ENCODE measurements at places on chromosomes 5 and 9.

DNA sequence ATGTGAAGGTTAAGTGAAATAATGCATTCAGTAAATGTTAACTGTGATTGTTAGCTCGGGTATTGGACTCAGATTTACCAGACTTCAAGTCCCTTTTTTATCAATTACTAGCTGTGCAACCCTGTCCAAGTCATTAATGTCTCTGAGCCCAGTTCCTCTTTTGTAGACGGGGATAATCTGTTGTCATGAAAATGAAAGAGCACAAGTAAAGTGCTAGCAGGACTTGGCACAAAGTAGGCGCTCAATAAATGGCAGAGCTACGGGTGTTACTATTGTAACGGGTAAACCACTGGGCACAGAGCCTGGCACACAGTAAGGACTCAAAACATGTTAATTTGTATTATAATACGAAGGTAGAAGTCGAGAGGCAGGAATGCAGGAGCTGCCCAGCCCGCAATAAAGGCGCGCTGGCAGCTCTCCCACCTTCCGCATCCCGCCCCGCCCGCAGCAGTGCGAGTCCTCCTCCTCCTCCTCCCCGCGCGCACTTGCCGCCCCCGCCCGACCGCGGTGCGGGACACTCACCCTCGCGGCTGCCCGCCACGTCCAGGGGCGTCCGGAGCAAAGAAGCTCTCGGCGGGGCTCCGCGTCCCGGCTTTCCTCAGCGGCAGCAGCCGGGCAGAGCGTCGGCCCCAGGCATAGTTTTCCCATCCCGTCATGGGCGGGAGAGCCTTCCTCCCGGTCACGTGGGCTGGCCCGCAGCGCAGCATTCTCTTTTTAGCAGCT is at the start of gene C1QTNF2:
Gene C1QTNF2, minus strand, starts transcription at position 637 of the 723 bp plus-strand sequence. CDS start 15,615 bp downstream, outside the sequence.
- no peak for DNase-seq

- no peak for DNase-seq
Observed at GRCh38 chr5:52685566-52685965, 102.2 kb upstream of the ITGA1 start.

- DNase-seq, result no peak
Observed at GRCh38 chr9:38313421-38313820, 79.1 kb upstream of the ALDH1B1 start.

DNA sequence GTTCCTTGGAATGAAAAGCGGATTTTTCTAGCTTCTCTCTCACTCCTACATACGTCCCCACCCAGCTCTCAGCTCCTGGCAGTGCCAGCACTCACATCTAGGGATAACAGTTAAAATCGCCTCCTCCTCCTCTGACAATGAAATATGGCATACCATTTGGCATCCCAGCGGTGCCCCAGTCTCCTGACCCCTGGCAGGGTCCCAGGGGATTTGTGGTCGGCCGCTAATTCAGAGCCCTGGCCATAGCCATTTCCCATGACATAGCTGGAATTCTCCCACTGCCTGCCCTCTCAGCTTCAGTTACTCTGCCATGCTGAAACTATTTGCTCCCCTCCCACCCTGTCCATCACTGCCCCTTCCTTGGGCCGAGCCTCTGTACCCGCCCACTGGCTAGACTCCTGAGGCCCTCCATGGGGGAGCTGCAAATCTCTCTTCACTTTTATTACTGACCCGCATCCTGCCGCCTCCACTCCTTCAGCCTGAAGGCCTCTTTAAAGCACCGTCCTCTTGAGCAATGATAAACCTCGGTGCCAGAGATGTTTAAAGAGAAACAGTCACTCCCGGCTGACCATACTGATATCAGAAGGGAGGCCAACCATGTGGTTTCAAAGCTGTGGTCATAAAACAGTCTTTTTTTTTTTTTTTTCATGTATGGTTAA is 139.8 kb downstream of the SLIT3 start:
- DNase-seq, result no peak

DNA sequence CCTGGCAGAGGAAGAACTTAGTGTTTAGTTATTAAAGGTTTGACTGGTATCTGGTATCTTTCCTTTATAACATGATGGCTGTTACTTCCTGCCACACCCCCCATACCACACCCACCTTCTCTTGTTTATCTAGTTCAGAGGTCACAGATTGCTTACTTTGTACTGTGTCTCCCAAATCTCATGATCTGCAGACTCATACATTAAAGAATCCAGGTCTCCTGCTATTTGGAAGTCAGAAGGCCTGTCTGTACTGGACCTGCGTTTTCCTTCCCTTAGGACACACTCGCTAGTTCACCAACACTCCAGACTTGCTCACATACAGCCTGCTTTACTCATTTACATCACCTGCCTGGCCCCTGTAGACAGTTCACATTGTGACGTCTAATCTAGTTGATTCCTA is 39.3 kb downstream of the NUDT12 start:
- DNase-seq, result no peak

DNA sequence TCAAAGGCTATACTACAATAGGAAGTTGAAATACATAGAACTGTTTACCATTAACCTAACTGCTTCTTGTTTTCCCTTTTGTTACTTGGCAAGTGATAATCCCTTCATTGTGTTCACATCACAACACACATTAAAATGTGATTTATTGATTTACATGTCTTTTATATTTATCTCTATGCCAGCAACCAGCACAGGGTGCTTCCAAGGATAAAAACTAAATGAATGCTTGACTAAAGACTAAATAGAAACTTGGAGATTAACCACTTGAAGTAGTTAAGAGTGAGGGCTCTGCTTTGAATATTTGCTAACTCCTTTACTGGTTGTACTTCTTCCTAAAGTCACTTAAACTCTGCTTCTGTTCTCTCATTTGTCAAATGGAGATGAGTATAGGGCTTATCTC is 1730.6 kb downstream of the EFNA5 start:
- DNase-seq, result no peak

DNA sequence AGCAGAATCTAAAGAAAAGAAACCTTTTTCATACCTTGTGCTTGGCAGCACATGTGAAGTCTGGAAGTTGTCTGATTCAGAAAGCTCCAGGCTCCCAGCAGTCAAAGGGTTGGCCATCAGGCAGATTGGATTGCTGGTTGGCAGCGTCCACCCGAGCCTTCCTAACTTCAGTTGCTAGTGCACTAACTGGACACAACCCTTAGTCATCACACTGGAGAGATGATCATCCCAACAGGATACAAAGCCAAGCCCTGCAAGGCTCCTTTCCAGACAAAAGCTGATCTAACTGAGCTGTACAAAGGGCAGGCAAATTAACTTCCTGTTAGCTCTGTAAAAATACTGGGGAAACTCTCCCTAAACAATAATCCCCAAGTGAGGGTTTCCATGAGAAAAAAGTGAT is 185.6 kb downstream of the SNX18 start:
- no peak for DNase-seq

DNA sequence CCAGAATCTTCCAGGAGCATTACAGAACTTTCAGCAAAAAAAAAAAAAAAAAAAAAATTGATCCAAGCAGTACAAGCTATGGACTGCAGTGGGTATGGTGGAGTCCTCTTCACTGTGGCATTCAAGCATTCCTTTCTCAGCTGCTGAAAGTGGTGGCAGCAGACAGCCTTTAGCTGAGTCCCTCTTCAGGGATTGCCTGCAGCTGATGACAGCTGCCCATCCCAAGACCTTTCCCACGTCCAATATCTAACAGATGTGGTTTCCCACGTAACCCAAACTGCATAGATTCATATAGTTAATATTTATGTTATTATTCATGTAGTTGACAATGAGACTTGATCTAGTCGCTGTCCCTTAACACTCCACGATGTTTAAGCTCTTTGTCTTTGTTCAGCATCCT is 475.9 kb downstream of the TLE1 start:
- DNase-seq, result no peak

GRCh38 chr5:62083247-62083646 is 222.8 kb upstream of the KIF2A start:
- no peak for DNase-seq

DNA sequence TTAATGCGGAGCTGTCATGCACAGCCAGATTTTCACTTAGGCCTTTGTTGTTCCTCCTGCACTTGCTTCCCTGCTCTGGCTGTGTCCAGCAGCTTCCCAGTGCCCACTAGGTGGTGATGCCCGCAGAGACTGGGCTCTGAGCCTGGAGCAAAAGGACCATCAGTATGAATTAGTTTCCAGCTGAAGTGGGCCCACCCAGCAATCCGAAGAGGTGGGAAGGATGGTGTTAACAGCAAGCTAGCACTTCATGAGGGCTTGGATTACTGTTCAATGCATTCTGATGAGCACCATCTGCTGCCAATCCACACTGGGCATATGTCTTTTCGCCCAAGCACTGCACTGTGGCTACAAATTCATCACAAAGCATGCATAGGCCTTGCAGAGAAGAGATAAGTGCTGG is 459.1 kb downstream of the SPOCK1 start:
- DNase-seq, result no peak

DNA sequence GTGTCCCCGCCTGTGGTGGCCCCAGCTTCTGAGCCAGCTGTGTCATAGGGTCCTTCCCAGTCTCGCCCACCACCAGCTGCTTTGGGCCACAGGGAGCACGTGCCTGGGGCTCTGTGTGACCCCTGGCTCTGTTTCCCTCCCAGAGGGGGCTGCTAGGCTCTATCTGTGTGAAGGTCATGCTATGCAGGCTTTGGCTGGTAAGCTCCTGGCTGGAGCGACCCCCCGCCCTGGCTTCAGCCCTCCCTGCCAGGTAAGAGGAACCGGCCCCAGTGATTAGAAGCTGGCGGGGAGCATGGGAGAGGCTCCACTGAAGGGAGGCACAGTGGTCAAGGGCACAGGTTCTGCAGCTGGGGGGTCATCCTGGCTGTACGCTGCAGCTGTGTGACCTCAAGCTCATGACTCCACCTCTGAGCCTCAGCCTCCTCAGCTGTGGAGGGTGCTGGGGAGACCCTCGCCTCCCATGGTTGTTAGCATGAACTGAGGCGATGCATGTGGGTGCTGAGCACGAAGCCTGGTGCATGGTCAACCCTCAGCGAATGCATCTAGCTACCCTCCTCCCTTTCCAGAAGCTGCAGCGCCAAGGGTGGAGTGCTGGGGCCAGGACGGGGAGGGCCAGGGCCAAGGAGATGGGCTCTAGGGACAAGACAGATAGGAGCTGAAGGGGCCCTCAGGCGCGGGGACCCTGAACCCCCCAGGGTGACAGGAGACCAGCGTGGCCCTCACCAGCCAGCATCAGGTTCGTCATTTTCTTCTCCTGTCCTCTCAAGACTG is 163.8 kb upstream of the MVB12B start:
- no peak for DNase-seq
